EH (cell line): ENCODE measurements at places on chromosomes 16 and 17.

- DNase-seq = no peak
Measured at GRCh38 chr16:5769513-5769912, 671.9 kb upstream of the EEF2KMT start.

DNA sequence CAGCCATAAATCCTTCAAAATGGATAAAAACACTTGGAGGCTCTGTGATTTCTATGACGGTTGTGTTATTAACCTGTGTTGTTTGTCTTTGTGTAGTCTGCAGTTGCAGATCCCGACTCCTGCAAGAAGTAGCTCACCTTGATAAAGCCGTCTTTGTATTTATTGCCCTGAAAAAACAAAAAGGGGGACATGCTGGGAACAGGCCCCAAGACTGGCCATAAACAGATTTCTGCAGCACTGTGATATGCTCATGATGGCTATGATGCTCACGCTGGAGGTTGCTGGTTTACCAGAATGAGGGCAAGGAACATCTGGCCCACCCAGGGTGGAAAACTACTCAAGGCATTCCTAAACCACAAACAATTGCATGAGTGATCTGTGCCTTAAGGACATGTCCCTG, 71.0 kb downstream of the LGALS9 start:
- no peak for DNase-seq

DNA sequence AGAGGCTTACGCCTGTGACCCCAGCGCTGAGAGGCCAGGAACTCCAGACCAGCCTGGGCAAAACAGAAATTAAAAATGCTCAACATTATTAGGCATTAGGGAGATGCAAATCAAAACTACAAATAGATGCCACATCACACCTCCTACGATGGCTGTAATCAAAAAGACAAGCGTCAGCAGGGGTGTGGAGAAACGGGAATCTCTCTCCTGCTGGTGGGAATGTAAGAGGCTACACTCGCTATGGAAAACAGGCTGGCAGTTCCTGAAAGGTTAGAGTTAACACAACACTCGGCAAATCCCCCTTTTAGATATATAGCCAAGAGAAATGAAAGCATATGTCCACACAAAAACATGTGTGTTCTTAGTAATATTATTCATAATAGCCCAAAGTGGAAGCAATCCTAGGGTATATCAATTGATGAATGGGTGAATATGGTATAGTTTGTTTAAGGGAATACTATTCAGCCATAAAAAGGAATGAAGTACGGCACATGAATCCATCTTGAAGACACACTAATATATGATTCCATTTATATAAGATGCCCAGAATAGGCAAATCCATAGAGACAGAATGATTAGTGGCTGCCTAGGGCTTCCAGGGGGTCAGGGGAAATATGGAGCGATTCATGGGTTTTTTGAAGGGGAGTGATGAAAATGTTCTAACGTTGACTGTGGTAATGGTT, 1.8 kb upstream of the NPRL3 start:
- DNase-seq = no peak

GRCh38 chr17:57210224-57210553, 46.1 kb upstream of the MSI2 start:
- peak; percentile 4 for DNase-seq

DNA sequence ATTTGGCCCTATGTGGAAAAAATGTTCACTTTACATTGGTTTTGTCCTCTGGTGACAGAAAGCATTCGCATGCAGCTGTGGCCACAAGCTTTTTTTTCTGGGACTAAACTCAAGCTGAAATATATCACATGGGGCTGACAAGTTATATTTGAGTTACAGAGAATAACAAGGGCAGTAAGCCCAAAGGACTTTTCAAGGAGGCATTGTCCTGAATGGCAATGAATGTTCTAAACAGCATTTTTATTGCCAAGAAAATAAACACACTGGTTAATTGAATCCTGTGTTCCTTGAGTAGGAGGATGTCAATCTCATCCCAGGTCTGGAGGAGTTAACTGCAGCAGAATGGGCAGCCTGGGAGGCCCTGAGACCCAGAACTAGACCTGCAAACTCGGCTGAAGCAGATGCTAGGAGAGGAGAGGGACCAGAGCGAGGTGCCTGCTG, 114.5 kb downstream of the COPRS start:
- DNase-seq = peak; percentile 62

GRCh38 chr16:68031951-68032350, 8.9 kb downstream of the DUS2 start:
- peak; percentile 38 for DNase-seq

- no peak for DNase-seq
Measured at GRCh38 chr16:325375-326145, 27.0 kb downstream of the AXIN1 start.

DNA sequence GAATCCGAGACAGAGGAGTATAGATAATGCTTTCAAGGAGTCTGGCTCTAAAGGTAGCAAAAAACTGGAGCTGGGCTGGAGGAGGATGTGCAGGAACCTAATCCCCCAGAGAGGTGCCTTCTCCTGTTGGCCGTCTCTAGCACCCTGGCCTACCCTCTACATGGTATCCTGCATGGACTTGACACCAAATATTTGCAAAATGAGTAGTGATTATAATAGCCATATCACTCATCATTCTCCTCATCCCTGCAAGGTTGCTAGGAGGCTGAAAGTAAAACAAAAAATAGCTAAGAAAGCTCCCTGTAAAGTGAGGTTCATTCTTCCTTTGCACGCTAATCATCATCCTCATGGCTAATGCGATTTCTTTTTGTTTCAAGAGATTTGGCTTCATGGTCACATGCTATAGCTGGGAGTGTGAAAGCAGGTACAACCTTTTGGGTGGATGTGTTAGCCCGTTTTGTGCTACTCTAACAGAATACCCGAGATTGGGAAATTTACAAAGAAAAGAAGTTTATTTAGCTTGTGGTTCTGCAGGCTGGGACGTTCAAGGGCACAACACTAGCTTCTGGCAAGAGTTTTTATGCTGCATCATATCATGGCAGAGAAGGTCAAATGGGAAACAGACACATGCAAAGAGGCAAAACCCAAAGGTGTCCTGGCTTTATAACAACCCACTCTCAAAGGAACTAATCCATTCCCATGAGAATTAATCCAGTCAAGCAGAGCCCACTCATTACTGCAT, 27.1 kb upstream of the CIITA start:
- no peak for DNase-seq

DNA sequence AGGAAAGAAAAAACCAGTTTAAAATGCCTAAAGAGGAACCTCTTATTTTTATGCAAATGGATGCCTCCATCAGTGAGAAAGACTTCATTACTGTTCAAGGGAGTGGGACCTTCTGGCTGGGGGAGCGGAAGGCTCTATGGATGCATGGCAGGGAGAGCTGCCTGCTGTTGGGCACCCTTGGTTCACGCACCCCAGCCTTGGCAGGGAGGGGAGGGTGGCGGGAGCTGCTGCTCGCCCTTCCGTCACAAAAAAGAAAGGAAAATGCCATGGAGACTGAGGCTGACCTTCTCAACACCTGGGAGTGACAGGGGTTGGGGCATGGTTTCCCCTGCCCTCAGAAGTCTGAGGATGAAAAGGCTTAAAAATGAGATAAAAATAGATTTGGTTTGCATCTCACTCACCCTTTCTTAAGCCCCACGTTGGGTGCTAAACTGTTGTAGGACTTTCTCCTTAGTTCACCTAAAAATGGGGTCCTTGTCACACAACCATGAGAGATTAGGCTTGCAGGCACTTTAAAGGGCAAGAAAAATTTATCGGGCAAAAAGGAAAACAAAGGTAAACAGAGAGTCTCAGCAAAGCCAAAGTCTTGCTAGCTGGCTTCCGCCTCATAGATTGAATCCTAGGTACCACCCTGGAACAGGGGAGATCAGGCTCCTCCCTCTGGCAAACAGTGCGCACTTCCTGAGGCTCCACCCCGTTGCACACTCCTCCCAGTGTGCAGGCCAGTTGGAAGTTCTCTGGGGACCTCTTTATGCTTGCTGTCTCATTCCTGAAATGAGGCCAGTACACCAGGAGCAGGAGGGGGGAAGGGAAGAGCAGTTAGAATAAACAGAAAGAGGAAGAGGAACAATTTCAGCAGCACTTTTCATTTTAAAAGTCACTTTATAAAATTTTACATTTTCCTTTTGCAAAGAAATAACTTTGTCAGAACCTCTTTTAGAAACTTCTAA, 31.6 kb downstream of the PHKB start:
- DNase-seq = peak; percentile 43

DNA sequence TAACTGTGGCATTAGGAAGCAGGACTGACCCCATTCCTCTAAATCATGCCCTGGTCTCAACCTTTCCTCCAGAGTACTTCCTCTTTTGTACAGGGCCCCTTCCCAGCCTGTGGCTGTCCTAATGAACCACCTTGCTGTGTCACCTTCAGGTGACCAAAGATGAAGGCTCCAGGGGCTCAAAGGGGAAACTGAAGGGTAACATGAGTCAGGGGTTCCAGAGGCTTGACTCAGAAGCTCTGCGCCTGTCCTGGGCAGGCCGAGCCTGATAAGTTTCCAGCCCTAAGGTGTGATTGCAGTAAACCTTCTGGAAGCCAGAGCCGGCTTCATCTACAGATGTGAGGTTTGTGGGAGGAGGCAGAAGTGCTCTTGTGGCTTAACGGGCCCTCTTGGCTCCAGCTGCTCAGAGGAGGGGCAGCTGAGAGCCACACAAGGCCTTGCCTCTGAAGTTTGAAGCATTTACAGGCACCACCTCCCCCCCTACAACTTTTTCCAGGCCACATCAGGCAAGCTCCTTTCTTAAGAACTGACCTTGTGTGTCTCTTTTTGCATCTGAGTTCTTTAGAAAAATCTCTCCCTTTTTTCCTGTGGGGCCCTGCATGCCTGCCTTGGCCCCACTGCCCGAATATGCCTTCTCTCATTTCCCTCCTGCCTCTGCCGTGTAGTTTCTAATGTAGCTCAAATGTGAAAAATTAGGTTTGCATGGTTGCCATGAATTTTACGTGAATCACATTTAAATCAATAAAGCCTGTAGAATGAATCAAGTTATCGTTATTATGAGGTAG, 149.9 kb downstream of the CLEC16A start:
- DNase-seq = peak; percentile 46

GRCh38 chr16:84143784-84144199, 1.2 kb downstream of the HSDL1 start:
- no peak for DNase-seq

DNA sequence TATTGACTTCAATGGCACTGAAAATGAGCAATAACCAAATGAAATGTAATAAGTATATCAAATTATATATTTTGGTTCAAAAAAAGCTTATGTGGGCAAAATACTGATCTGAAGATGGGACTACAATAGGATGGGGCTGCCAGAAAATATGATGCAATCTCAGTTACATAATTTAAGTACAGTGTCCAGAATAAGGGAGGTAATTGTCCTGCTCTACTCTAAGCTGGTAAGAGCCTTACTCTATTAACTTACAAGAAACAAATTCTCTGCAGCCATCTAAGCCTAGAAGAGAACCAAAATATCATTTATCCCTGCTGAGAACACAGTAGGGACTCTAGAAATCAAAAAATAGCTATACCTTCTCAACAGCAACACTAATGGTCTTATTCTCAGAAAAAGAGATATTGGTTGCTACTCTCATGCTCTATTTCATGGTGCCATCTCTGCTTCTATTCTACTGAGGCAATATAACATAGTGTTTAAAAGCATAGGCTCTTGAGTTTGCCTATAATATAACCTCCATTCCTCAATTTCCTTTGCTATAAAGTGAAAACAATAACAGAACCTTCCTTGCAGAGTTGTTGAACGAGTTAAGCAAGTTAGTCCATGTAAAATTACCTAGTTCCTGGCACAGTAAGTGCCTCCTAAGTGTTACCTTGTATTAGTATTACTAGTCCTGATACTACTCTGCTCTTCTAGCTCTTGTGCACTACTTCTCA, 19.9 kb downstream of the NQO1 start:
- DNase-seq = peak; percentile 41

- DNase-seq = no peak
Measured at GRCh38 chr17:73062726-73063125, 29.8 kb downstream of the SLC39A11 start.

DNA sequence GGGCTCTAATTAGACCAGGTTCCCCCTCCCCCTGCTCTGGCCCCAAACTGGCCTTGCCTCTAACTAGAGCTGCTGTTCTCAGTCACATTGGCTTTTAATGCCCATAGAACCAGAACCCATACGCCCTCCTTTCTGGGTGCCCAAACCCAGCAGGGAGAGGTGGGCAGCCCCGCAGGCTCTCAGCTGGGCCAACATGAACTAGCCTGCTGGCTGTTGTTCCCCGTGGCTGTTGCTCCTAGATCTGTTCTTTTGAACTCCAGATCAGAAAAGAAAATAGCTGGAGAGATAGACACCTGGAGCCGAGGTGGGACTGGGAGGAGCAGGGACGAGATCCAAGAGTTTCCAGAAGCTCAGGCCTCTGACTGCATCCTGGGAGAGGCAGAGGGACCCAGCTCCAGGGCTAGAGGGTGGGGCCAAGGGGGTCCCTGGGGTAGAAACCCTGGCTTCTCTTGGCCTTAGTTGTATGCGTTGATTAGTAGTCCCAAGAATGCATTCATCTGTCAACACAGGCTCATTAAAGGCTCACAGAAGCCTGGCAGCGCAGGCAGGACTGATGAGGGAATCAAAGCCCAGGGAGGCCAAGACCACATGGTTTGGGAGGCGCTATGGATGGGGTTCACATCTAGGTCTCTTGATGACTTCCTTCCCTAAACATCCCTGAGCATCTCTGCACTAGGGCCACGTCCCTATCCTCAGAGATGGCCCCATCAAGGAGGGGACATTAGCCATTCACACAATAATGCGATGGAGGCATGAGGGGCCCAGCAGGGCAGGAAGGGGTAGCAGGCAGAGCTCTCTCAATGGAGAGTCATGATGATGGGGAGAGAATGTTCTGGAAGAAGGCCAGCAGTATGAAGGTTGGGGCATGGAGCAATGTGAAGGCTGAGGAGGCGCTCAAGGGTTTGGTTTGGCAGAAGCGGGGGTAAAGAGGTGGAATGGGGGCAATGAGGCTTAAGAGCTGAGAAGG, 1.3 kb upstream of the CPSF4L start:
- DNase-seq = no peak

DNA sequence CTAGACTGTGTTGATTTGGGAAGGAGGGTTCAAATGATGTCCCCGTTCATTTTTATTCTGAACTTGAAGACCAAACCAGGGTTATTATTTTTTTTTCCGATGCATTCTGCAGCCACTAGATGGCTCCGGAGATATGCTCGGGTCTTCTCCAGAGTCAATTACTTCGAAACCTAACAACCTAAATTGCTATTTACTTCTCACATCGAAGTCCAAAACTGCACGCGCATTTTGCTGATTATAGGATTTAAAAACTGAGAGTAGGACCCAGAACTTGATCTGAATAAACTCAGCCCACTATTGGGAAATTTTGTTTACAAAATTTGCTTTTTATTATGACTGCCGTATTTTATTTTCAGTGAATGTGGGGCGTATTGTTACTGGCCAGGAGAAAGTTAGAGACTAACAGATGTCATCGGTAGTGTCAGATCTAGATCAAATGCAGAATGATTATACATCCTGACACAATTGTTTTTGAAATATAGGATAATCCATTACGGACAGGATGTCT, 263.8 kb downstream of the HS3ST3A1 start:
- DNase-seq = peak; percentile 71
